ENCODE measurements at places on chromosomes 11 and 22.

DNA sequence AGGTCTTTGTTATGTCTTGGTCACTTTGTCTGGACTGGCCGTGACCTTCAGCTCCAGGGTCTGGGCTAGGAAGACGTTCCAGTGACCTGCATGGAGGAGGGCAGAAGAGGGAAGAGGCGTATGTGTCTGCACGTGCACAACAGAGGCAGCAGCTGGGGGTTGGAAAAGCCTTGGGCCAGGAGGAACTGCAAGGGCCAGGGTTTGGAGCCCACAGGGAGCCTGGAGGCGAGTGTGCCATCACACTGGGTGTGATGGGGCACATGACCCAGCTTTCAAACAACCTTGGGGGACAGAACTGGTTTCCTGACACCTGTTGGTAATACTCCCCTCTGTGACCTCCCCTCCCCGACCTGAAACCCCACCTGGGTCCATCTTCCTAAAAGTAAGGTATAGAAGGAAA, 34.7 kb downstream of the CHRDL2 start:
- no peak for DNase-seq

DNA sequence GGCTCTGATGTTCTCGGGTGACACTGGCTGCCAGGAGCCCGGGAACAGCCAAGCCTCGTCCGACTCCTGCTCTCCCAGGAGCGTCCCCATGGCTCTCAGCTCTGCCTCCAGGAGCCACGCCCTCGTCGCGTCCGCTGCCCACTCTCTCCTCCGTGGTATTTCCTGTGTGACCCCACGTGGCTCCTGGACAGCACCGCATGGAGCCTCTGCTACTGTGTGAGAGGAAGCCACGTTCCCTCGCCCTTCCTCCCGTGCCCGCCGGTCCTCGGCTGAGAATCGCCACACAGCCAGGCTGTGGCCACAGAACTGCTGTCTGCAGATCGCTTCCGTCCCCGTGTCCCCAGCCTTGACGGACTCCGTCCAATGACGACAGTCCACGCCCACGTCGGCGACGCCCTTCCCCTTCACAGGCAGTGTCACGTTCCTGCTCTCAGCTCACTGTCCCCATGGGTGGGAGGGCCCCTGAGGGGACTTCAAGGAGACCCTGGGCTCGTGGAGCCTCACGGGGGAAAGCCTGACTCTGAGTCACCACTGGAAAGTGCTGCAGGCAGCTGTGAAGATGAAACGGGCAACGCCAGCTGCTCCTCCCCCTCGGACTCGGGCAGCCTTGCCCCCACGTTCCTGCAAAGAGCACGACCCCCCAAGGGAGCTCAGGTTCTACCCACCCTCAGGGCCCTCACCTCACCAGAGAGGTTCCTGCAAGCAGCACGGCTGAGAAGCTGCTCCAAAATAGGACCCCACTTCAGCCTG, 458.5 kb downstream of the BRD1 start:
- DNase-seq: no peak

DNA sequence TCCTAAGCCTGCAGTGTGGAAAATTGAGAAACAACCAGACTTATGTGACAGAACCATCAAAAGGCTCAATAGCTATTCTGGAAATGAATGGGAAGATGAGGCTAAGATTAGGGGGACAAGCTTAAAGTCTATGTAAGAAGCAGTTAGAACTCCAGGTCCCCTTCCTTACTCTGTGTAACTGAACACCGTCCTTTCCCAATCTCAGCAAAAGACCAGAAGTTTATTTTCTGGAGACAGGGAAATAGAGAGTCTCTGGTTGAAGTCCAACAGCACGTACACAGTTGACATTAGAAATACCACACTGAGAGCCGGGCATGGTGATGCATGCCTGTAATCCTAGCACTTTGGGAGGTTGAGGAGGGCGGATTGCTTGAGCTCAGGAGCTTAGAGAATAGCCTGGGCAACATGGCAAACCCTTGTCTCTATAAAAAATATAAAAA, 93.9 kb downstream of the CD44 start:
- DNase-seq: no peak

- no peak for DNase-seq
Observed at GRCh38 chr22:50734343-50734771, 3.6 kb upstream of the ACR start.

DNA sequence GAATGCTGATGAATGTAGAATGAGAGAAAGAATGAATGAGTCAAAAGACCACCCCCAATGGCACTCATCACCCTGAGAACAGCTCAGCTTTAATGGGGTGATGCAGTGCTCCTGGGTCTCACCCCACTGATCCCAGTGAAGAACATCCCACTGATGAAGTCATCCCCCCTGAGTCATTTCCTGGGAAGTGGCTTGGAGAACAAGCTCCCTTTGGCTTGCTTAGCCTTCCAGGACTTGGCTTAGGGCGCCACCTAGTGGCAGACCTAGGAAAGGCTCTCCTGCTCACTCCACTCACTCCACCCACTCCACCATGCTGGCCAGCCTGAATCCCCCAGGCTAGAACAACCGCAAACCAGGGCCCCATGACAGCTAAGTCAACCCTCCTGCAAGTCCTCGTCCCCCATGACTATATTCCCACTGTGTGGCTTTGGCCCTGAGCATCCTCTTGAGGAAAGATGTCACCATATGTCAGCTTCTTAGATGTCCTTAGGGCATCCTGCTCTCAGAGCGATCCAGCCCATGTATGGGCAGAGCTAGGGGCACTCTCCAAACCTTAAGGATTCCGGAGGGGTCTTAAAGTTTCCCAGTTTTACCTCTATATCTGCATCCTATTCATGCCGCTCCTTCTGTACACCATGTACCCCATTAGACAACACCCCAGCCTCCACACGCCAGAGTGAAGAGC, 17.8 kb upstream of the TMPRSS13 start:
- DNase-seq: peak; percentile 82

GRCh38 chr11:82229341-82229740, 504.3 kb downstream of the FAM181B start:
- peak; percentile 17 for DNase-seq

- no peak for DNase-seq
Observed at GRCh38 chr11:15835788-15836411, 520.4 kb downstream of the SOX6 start.

- no peak for DNase-seq
Observed at GRCh38 chr11:120131941-120132644, 5.8 kb downstream of the TRIM29 start.

GRCh38 chr11:30936491-30936890, 350.3 kb upstream of the MPPED2 start:
- no peak for DNase-seq

DNA sequence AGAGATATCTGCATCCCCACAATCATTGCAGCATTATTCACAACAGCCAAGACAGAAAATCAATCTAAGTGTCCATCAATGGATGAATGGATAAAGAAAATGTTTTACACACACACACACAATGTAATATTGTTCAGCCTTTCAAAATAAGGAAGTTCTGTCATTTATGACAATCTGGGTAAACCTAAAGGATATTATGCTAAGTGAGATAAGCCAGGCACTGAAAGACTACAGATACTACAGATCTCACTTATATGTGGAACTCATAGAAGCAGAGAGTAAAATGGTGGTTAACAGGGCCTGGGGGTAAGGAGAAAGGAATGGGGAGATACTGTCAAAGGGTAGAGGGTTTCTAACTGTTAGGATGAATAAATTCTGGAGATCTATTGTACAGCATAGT, 36.0 kb upstream of the EED start:
- DNase-seq: no peak

- DNase-seq: peak; percentile 49
Observed at GRCh38 chr11:76629116-76629852, 41.3 kb downstream of the LRRC32 start.

GRCh38 chr22:29470159-29470855, 9.7 kb upstream of the NEFH start:
- peak; percentile 69 for DNase-seq

- DNase-seq: peak; percentile 89
Observed at GRCh38 chr11:111446404-111447111, 65.6 kb downstream of the BTG4 start.

DNA sequence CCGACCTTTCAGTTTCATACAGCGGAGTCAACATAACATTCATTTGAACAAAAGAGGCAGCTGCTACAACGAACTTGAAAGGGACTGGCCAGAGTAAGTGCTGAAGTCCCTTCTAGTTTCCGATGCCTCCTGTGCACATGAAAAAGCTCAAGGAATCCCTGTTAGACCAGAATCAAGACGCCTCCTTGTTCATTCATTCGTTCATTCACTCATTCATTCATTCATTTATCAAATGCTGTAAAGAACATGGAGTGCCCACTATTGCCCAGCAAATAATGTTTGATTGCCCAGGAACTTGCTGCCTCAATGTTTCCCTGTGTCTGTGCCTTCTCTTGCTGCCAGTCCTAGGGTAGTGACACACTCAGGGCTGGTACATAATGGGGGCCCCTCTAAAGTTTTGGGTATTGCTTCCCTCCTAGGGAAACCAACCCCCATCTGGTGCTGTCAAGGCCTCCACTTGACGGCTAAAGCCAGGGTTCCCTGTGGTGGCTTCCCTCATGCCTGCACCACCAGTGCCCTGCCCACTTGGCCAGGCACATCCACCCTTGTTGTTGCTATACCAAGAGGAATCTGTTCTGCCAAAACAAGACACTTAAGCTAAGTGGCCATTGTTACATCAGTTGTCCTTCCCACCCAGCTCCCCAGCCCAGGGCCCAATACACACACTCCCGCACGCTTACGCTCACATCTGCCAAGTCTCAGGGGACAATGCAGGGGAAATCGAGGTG, 3.8 kb downstream of the TMPRSS13 start:
- no peak for DNase-seq

- DNase-seq: no peak
Observed at GRCh38 chr11:85182441-85183387, 444.4 kb downstream of the DLG2 start.

DNA sequence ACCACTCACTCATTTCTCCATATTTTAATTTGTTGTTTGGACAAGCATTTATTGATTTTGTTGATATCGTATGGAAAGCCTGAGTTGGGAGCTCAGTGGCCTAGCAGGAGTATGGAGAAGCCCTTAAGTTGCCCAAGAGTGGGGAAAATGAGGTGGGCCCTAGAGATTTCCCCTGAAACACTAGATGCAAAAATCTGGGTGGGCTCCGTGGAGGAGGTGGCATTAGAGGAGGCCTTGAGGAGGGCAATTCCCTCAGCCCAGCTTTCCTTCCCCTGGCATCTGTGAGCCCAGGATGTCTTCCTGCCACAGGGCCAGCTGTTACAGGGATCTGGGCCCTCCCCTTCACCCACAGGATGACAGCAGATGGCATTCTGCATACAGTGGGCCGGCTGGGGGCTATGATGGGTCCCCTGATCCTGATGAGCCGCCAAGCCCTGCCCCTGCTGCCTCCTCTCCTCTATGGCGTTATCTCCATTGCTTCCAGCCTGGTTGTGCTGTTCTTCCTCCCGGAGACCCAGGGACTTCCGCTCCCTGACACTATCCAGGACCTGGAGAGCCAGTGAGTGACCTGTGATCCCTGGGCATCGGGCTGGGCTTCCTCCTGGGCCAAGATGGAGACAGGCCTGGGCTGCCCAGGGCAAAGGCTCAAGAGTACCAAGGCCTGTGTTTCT, 21.6 kb upstream of the SLC22A12 start:
- no peak for DNase-seq

DNA sequence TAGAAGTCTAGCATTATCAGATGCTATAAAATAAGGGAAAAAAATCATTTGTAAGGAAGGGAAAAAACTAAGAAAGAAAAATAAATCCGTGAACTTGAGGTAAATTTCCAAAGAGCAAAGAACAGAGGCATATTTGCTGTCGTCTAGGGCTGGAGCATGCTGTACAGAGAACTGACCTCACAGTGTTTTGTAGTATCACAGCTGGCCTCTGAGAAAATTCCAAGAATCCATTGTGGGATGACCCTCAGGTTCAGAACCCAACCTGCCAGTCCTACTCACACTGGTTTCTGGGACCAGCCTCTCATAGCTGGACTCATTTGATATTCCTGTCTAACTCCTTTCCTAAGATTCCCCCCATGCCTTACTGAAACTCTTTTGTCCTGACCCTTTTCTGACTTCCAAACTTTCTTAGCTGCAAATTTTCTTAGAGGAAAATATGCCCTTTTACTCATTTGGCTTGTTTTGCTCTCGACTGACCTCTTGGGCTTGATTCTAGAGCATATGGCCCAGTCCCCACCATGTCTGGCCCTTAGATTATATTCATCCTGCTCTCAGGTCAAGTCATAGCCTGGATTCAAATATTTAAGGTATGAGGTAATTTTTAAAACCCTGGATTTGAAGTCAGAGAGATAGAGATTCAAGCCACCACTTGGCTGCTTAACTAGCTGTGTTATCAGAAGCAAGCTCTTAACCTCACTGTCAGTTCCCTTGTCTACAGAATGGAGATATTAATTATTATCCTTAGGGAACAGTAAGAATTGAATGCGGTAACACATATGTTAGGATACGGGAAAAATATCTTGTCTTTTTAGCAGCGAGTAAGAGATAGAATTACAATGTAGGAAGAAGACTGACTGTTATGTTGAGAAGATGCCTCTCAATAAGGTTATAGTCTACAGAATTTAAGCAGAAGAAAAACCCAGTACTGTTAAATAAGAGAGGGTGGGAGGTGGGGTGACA, 89.7 kb upstream of the KCNA4 start:
- DNase-seq: no peak
